ENCODE measurements at places on chromosomes 7 and 10. TPM values are rescaled to one million over a fixed set of nuclear protein-coding genes. Genes with fewer than 3 reads are reported as not detected.

The DNAJC12 gene
- total RNA-seq, result 1.5 TPM

The CPVL gene
- total RNA-seq, result 43.8 TPM

DNA sequence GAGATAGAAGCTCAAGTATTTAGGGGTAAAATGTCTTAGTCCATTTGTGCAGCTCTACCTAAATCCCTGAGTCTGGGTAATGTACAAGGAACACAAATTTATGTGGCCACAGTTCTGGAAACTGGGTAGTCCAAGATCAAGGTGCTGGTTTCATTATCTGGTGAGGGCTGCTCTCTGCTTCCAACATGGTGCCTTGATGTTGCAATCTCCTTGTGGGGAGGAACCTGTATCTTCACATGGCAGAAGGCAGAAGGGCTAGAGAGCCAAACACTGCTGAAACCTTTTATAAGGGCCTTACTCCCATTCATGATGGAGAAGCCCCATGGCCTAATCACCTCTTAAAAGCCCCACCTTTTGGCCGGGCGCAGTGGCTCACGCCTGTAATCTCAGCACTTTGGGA, 8.7 kb upstream of the BAZ1B start:
- 0 out of 2 replicates have a peak, but pooled peaks cover 3% of the 10 kb centered on the region for H3K36me3 ChIP-seq
- H3K27me3 ChIP-seq, result no peaks in the 10 kb centered on the region
- H3K4me3 ChIP-seq, result no peak overlapping the region
- no peak for DNase-seq
- peaks cover 10% of the 10 kb centered on the region for H3K4me1 ChIP-seq
- no peak overlapping the region for H3K27ac ChIP-seq

GRCh38 chr7:151900986-151901621, 24.2 kb upstream of the PRKAG2 start:
- peaks cover 14% of the 10 kb centered on the region for H3K4me1 ChIP-seq
- no peak overlapping the region for H3K27ac ChIP-seq
- no peak for DNase-seq
- no peak overlapping the region for H3K4me3 ChIP-seq
- H3K36me3 ChIP-seq, result no peaks in the 10 kb centered on the region

The CALU gene
- 150 TPM for total RNA-seq

- H3K27me3 ChIP-seq, result no peaks in the 10 kb centered on the region
- no peak overlapping the region for H3K4me3 ChIP-seq
- peaks cover 9% of the 10 kb centered on the region for H3K36me3 ChIP-seq
- peaks cover 12% of the 10 kb centered on the region for H3K4me1 ChIP-seq
Observed at GRCh38 chr7:6166443-6166891, 106.0 kb downstream of the CYTH3 start.

DNA sequence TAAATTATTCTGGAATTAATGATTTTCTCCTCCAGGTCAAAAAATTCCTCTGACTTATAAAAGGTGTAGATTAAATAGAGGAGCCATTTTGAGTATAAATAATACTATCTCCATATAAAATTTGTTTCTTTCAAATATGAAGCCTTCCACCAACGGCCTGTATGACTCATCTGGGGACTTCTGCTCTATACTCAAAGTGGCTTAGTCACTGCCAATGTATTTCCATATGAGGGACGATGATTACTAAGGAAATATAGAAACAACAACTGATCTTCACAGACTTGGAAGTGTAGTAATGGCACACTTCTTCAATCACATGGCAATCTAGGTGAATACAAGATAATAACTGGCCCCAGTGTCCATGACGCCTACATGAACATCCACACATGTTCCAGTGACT, 335.6 kb upstream of the HGF start:
- H3K27me3 ChIP-seq, result no peaks in the 10 kb centered on the region
- no peaks in the 10 kb centered on the region for H3K36me3 ChIP-seq
- 0 out of 2 replicates have a peak overlapping the region, but pooled peaks have one; percentile 29 for H3K27ac ChIP-seq
- peaks cover 10% of the 10 kb centered on the region for H3K4me1 ChIP-seq

GRCh38 chr7:26202019-26202990, 760 bp downstream of the CBX3 start:
- DNase-seq, result peak; percentile 22
- H3K36me3 ChIP-seq, result peaks cover 73% of the 10 kb centered on the region
- peak overlapping the region; percentile 89 for H3K4me3 ChIP-seq

- no peak for DNase-seq
- no peak overlapping the region for H3K4me3 ChIP-seq
- no peak overlapping the region for H3K27ac ChIP-seq
- no peaks in the 10 kb centered on the region for H3K4me1 ChIP-seq
Observed at GRCh38 chr7:45606931-45607330, 32.8 kb downstream of the ADCY1 start.

GRCh38 chr7:6256677-6257535, 15.5 kb downstream of the CYTH3 start:
- no peaks in the 10 kb centered on the region for H3K27me3 ChIP-seq
- no peak for DNase-seq
- H3K4me1 ChIP-seq, result peaks cover 42% of the 10 kb centered on the region
- H3K4me3 ChIP-seq, result no peak overlapping the region
- H3K27ac ChIP-seq, result peak overlapping the region; percentile 73

DNA sequence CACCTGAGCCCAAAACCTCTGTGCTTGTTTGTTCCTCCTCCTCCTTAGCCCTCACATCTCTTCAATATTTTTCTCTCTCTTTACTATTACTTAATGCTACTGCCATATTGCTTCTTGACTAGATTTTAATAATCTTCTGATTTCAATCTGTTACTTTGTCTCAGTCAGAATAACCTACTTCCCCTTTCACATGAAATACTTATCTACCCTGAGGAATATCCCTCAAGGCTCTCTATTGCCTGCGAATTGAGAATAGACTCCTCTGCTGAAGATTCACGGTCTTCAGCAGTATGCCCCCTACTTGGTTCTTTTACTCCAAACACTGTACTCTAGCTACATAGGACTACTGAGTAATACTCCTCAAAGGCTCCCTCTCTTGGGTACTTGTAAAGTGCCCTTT, 430.3 kb downstream of the AUTS2 start:
- no peaks in the 10 kb centered on the region for H3K36me3 ChIP-seq
- H3K27me3 ChIP-seq, result peaks cover 24% of the 10 kb centered on the region
- peaks cover 11% of the 10 kb centered on the region for H3K4me1 ChIP-seq
- H3K27ac ChIP-seq, result no peak overlapping the region
- no peak overlapping the region for H3K4me3 ChIP-seq

DNA sequence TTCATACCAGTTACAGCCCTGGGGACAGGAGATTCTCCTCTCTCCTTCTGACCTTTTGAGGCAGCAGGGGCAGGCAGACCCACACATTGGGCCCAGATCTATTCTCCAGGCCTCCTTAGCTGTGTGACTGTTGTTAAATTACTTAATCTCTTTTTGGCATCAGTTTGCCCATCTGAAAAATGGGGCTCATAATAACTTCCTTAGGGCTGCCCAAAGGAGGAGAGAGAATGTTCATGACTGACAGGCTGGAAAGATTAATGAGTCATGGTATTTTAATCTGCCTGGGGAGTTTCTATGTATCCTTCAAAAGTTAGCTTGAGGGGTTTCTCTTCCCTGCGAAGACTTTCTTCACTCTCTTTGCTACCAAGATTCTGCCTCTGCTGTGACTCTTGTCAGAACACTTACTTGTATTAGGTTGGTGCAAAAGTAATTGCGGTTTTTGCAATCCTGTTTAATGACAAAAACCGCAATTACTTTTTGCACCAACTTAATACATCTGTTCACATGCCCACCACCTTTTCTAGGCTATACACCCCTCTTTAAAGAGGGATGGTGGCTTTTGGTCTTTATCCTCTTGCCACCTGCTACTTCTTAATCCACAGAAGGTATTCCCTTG, 83.4 kb downstream of the ARID5B start:
- no peak for DNase-seq
- H3K27me3 ChIP-seq, result 0 out of 2 replicates have a peak, but pooled peaks cover 2% of the 10 kb centered on the region
- H3K4me3 ChIP-seq, result no peak overlapping the region

DNA sequence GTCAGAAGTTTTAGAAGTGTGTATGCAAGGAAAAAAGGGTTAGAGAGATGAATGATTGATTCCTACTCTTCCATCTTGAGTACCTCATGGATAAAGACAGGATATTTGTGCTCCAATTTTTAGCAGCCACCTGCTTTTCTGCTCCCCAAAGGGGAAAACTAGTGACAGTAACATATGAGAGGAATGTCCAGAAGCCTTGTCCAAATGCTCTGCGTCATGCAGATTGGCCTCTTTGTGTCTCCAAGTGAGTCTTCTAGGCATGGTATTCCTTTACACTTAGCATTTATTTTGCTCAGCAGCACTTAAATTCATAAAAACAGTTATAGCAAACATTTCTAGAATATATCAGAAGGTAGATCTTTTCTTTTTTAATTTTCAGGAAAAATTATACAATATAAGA, 306.8 kb downstream of the CNTNAP2 start:
- no peaks in the 10 kb centered on the region for H3K4me1 ChIP-seq
- H3K36me3 ChIP-seq, result no peaks in the 10 kb centered on the region
- no peaks in the 10 kb centered on the region for H3K27me3 ChIP-seq

- no peaks in the 10 kb centered on the region for H3K27me3 ChIP-seq
- H3K27ac ChIP-seq, result no peak overlapping the region
- DNase-seq, result no peak
- H3K4me3 ChIP-seq, result no peak overlapping the region
- H3K36me3 ChIP-seq, result no peaks in the 10 kb centered on the region
Observed at GRCh38 chr7:34190299-34190698, 285.0 kb downstream of the BMPER start.

The PRRT4 gene
- total RNA-seq, result 1.5 TPM

DNA sequence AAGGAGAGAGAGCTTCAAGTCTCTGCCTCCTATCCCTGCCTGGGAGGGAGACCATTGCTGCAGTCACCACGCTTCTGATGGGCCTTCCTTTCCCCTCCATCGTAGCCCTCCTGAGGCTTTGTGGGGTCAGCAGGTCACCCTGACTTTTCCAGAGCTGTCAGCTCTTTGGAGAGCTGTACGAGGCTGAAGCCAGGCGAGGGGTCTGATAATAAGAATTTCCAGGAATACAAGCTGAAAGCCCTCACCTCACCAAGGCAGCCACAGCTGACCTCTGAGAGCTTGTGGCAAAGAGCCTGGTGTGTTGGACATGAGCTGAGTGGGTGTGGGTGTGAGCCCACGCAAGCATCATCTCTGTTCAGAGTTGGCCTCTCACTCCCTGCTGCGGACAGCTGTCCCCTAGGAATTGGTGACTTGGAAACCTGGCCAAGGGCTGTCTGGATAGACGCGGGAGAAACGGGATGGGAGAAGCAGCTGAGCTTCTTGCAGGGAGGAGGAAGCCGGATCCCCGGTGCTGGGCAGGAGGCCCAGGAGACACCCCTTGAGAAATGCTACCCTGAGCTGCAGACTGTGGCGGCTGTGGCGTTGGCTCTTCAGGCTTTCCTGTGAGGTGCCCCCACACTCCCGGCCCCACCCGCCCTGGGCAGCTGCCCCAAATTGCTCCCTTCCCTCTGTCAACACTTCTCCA, 122.1 kb upstream of the BTBD16 start:
- peaks cover 22% of the 10 kb centered on the region for H3K4me1 ChIP-seq
- DNase-seq, result no peak
- no peak overlapping the region for H3K4me3 ChIP-seq

The PARG gene
- 55.1 TPM for total RNA-seq

DNA sequence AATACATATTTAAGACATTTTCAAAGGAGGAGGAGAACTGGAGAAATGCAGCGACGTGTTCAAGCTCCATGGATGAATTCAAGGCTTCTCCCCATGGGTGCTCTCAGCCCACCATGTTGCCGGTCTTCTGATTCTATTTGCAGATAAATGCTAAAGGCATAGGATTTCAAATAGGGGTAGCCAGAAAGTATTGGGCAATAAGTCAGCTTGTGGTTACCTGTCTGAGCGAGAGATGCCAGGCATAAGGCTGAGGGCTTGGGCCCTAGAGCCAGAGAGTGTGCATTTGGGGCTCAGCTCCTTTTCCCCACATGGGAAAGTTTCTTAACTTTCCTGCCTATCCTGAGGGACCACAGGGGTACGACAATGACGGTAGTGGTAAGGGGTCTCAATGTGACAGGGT, 180.0 kb downstream of the PARD3 start:
- no peaks in the 10 kb centered on the region for H3K27me3 ChIP-seq
- H3K4me3 ChIP-seq, result no peak overlapping the region
- H3K27ac ChIP-seq, result no peak overlapping the region

- no peaks in the 10 kb centered on the region for H3K27me3 ChIP-seq
- H3K4me3 ChIP-seq, result peak overlapping the region; percentile 53
- DNase-seq, result peak; percentile 52
- H3K4me1 ChIP-seq, result peaks cover 57% of the 10 kb centered on the region
Observed at GRCh38 chr7:99137411-99138180, 6.3 kb downstream of the SMURF1 start.

DNA sequence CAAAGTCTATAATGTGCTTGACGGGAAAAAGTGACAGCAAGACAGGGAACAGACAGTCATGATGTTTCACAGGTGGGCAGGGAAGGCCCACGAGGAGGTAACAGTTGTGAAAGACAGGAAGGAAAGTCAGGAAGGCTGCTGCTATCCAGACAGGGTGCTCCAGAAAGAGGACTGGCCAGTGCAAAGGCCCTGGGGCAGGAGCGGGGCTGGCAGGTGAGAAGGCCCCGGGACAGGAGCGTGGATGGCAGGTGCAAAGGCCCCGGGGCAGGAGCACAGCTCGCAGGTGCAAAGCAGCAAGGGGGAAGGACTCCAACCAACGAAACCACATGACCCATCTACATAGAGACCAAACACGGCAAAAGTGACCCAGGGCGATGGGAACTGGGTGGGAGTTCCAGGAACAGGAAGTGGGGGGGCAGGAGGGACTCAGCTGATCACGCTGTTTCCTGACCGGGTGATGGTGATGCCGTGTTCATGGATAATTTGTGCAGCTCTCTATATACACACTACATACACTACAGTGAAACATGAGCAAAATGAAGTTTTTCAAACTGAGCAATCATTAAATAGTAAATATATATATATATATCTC, 138.2 kb downstream of the MAD1L1 start:
- no peaks in the 10 kb centered on the region for H3K4me1 ChIP-seq
- no peak for DNase-seq
- H3K4me3 ChIP-seq, result no peak overlapping the region
- no peak overlapping the region for H3K27ac ChIP-seq

DNA sequence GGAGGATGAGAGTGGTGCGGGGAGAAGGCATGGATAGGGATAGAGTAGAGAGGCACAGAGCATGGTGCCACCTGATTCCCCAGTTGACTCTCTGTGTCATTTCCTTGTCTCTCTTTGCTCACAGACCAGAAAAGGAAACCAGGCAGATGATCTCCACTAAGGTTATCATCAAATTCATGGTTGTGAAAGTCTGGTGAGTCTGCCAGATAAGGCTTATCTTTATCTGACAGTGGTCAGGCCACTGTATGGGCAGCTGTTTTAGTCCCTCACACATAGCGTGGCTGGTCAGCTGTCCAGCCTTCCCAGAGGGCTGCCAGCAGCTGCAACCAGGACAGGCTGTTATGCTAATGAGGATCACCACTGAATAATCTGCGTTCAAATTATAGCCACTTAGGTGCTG, 99.0 kb downstream of the ADRA2A start:
- H3K27me3 ChIP-seq, result no peaks in the 10 kb centered on the region
- H3K36me3 ChIP-seq, result no peaks in the 10 kb centered on the region
- DNase-seq, result no peak
- no peak overlapping the region for H3K4me3 ChIP-seq
- H3K4me1 ChIP-seq, result no peaks in the 10 kb centered on the region

The PITX3 gene
- 0.48 TPM for total RNA-seq
